Smooth muscle cell of the pulmonary artery (primary cell): ENCODE measurements at places on chromosomes 3 and 15. TPM values are rescaled to one million over a fixed set of nuclear protein-coding genes. Genes with fewer than 3 reads are reported as not detected.

EFCAB12 gene
- total RNA-seq = 0.03 and 0.07 TPM in 2 replicates

MEX3B gene
- total RNA-seq = 7.2 and 11.9 TPM in 2 replicates

RPP25 gene
- total RNA-seq = 2.6 and 4.6 TPM in 2 replicates

PIF1 gene
- 5.2 and 6.3 TPM in 2 replicates for total RNA-seq

CPEB1 gene
- 9.0 and 14.1 TPM in 2 replicates for total RNA-seq

ZCWPW2 gene
- 0.66 and 1.2 TPM in 2 replicates for total RNA-seq

LEO1 gene
- 21.8 and 23.9 TPM in 2 replicates for total RNA-seq

ILDR1 gene
- total RNA-seq = not detected in 2 replicates

DAPK2 gene
- 0.59 and 0.98 TPM in 2 replicates for total RNA-seq

CAPN3 gene
- total RNA-seq = 1.6 and 2.7 TPM in 2 replicates

HIGD2B gene
- total RNA-seq = 0.10 TPM in 1 of 2 replicates, not detected in the other

HDAC11 gene
- total RNA-seq = 20.0 and 22.4 TPM in 2 replicates

EXD1 gene
- not detected in 2 replicates for total RNA-seq

DZIP3 gene
- 8.8 and 13.6 TPM in 2 replicates for total RNA-seq

EPHB1 gene
- total RNA-seq = 0.69 and 0.98 TPM in 2 replicates

SCN11A gene
- under 0.01 TPM in 1 of 2 replicates, not detected in the other for total RNA-seq

GOLGA8G gene
- not detected in 2 replicates for total RNA-seq

MYH15 gene
- 0.33 and 2.3 TPM in 2 replicates for total RNA-seq

CHCHD6 gene
- total RNA-seq = 8.7 and 12.1 TPM in 2 replicates

CCDC66 gene
- 11.7 and 12.9 TPM in 2 replicates for total RNA-seq

CEMIP gene
- total RNA-seq = 360 and 994 TPM in 2 replicates

FSD2 gene
- not detected in 2 replicates for total RNA-seq

EPHA6 gene
- not detected in 2 replicates for total RNA-seq

PKM gene
- total RNA-seq = 2,365 and 3,290 TPM in 2 replicates

C2CD4A gene
- total RNA-seq = 0.36 and 1.4 TPM in 2 replicates

ECE2 gene
- 0.17 TPM in 1 of 2 replicates, not detected in the other for total RNA-seq

SLC22A14 gene
- 0.46 and 0.66 TPM in 2 replicates for total RNA-seq

TRH gene
- 0.10 and 0.20 TPM in 2 replicates for total RNA-seq

MKRN2OS gene
- not detected in 2 replicates for total RNA-seq

SEMA6D gene
- 4.4 and 12.3 TPM in 2 replicates for total RNA-seq

CEP70 gene
- total RNA-seq = 8.8 and 14.7 TPM in 2 replicates

CHRD gene
- total RNA-seq = 1.5 and 10.9 TPM in 2 replicates

ANKRD34C gene
- not detected in 2 replicates for total RNA-seq
